Aorta (tissue), 5 donors: ENCODE measurements at places on chromosomes 2 and 18. TPM values are rescaled to one million over a fixed set of nuclear protein-coding genes. Genes with fewer than 3 reads are reported as not detected.

GRCh38 chr2:401019-401679 lies 113.3 kb upstream of the ALKAL2 start:
- no peaks in the 10 kb centered on the region for H3K4me1 ChIP-seq
- no peaks in the 10 kb centered on the region for H3K27me3 ChIP-seq
- no peak for DNase-seq
- H3K4me3 ChIP-seq: no peak overlapping the region

- H3K36me3 ChIP-seq: no peaks in the 10 kb centered on the region
- peak overlapping the region; percentile 60 for H3K27ac ChIP-seq
- peak overlapping the region; percentile 86 for H3K4me3 ChIP-seq
- H3K27me3 ChIP-seq: no peaks in the 10 kb centered on the region
- peaks cover 3% of the 10 kb centered on the region for H3K4me1 ChIP-seq
Measured at GRCh38 chr2:237693291-237693994, 66.1 kb downstream of the LRRFIP1 start.

DNA sequence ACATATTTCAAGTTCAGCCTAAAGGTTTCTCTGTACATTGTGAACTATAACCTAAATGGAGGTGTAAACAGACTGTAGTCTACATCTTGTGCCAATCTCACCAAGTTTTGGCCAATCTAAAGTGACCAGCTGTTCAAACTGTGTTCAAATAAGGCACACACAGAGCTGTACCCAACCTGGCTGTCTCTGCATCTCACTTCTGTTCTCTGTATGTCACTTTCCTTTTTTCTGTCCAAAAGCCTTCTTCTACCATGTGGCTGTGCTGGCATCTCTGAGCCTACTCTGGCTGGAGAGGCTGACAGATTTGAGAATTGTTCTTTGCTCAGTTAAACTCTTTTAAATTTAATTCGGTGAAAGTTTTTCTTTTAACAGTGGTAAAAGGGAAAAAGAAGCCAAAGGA lies 817.9 kb downstream of the SOCS6 start:
- H3K4me1 ChIP-seq: peaks cover 6% of the 10 kb centered on the region
- no peaks in the 10 kb centered on the region for H3K36me3 ChIP-seq
- H3K27ac ChIP-seq: peak overlapping the region; percentile 16

Gene RIT2
- not detected for total RNA-seq

GRCh38 chr2:152093464-152093863 lies 5.4 kb downstream of the CACNB4 start:
- DNase-seq: no peak
- no peak overlapping the region for H3K4me3 ChIP-seq
- H3K27ac ChIP-seq: no peak overlapping the region
- no peaks in the 10 kb centered on the region for H3K4me1 ChIP-seq
- no peaks in the 10 kb centered on the region for H3K27me3 ChIP-seq

GRCh38 chr18:48820483-48821250 lies 130.1 kb downstream of the SMAD7 start:
- H3K4me1 ChIP-seq: no peaks in the 10 kb centered on the region
- no peaks in the 10 kb centered on the region for H3K27me3 ChIP-seq
- peak; percentile 24 for DNase-seq
- H3K27ac ChIP-seq: no peak overlapping the region

Gene ALPG
- not detected for total RNA-seq

DNA sequence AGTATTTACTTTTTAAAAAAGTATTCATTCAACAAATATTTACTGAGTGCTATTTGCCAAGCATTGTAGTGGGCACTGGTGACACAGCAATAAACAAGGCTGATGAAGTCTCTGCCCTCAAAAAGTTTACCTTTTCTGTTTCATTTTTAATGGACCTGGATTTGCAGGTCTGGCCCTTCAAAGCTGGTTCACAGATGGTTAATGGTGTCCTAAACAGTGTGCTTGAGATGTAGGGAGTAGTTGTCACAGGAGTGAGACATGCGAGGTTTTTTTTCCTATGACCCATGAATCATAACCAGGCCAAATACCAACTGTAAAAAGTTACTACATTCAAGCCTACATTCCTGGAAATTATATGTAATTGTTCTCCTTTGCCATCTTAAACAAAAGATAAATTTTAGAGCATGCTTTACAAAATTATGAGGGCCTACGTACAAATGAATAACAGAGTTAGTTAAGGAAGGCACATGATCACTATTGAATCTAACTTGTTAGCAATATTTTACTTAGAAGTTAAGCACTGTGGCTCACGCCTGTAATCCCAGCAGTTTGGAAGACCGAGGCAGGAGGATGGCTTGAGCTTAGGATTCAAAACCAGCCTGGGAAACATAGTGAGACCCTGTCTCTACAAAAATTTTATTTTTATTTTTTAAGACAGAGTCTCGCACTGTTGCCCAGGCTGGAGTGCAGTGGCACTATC lies 223.9 kb downstream of the MBD5 start:
- H3K36me3 ChIP-seq: no peaks in the 10 kb centered on the region
- H3K4me3 ChIP-seq: no peak overlapping the region
- no peaks in the 10 kb centered on the region for H3K27me3 ChIP-seq
- no peak overlapping the region for H3K27ac ChIP-seq
- H3K4me1 ChIP-seq: no peaks in the 10 kb centered on the region

DNA sequence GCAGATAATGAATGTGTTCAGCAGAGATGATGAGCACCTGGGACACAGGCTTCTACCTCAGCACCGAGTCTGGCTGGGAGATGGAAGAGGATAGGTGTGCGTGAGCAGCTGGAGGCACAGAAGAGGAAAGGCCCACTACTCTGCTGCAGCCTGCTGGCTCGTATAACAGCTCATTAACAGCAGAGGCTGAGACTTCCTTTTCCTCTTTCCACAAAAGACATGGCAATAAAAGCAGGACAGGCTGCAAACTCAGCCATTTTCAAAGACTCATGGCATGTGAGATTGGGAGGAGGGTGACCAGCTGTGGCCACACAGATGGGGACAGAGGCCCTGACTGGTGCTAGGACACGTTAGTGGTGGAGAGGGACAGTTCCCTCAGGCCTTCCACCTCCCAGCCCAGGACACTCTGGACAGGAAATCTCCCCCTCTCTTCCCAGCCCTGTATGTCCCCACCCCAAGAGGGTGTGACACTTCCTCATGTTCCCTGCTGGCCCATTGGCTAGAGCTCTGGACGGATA lies 60.3 kb downstream of the CACNB4 start:
- no peak for DNase-seq
- no peaks in the 10 kb centered on the region for H3K27me3 ChIP-seq
- no peaks in the 10 kb centered on the region for H3K36me3 ChIP-seq

- no peak overlapping the region for H3K4me3 ChIP-seq
- H3K4me1 ChIP-seq: no peaks in the 10 kb centered on the region
- no peaks in the 10 kb centered on the region for H3K27me3 ChIP-seq
- no peaks in the 10 kb centered on the region for H3K36me3 ChIP-seq
Measured at GRCh38 chr18:68447286-68447685, 267.6 kb downstream of the TMX3 start.

GRCh38 chr18:6653880-6654279 lies 75.6 kb upstream of the ARHGAP28 start:
- no peaks in the 10 kb centered on the region for H3K36me3 ChIP-seq
- H3K27ac ChIP-seq: no peak overlapping the region
- no peak for DNase-seq
- no peak overlapping the region for H3K4me3 ChIP-seq
- H3K4me1 ChIP-seq: no peaks in the 10 kb centered on the region

GRCh38 chr18:69737851-69738250 lies 209.8 kb downstream of the CD226 start:
- DNase-seq: no peak
- H3K36me3 ChIP-seq: no peaks in the 10 kb centered on the region
- H3K4me1 ChIP-seq: no peaks in the 10 kb centered on the region

- no peak for DNase-seq
- no peaks in the 10 kb centered on the region for H3K4me1 ChIP-seq
- no peak overlapping the region for H3K4me3 ChIP-seq
- no peaks in the 10 kb centered on the region for H3K36me3 ChIP-seq
- no peaks in the 10 kb centered on the region for H3K27me3 ChIP-seq
Measured at GRCh38 chr2:121583555-121583954, 52.9 kb downstream of the RNU4ATAC start.

Gene RAMP1
- 230 TPM for total RNA-seq

GRCh38 chr2:204127238-204127637 lies 190.7 kb downstream of the ICOS start:
- no peak for DNase-seq
- H3K36me3 ChIP-seq: no peaks in the 10 kb centered on the region
- H3K27me3 ChIP-seq: no peaks in the 10 kb centered on the region
- no peak overlapping the region for H3K4me3 ChIP-seq

GRCh38 chr2:26584656-26585055 lies 56.5 kb downstream of the CIB4 start:
- no peak overlapping the region for H3K27ac ChIP-seq
- no peaks in the 10 kb centered on the region for H3K4me1 ChIP-seq
- H3K27me3 ChIP-seq: no peaks in the 10 kb centered on the region
- no peaks in the 10 kb centered on the region for H3K36me3 ChIP-seq
- DNase-seq: peak; percentile 55
- H3K4me3 ChIP-seq: no peak overlapping the region

DNA sequence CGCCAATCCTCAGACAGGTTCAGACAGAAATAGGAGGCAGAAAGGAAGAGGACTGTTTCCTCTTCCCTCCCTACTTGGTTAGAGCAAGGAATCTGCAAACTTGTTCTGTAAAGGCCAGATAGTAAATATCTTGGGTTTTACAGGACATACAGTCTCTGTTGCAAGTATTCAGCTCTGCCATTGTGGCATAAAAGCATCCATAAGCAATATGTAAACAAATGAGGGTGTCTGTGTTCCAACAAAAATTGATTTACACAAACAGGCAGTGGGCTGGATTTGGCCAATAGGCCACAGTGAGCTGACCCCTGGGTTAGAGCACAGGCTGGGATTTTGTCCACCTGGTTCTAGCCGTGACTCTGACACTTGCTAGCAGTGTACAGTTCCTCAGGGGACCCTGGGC lies 89.4 kb downstream of the NRP2 start:
- H3K4me1 ChIP-seq: no peaks in the 10 kb centered on the region
- no peaks in the 10 kb centered on the region for H3K27me3 ChIP-seq

Gene CABLES1
- total RNA-seq: 25.7 TPM

- no peaks in the 10 kb centered on the region for H3K36me3 ChIP-seq
- DNase-seq: no peak
- H3K27ac ChIP-seq: no peak overlapping the region
- no peaks in the 10 kb centered on the region for H3K4me1 ChIP-seq
Measured at GRCh38 chr2:143125717-143126116, 3.5 kb upstream of the ARHGAP15 start.

- DNase-seq: no peak
- H3K4me3 ChIP-seq: no peak overlapping the region
- H3K4me1 ChIP-seq: no peaks in the 10 kb centered on the region
- H3K27ac ChIP-seq: no peak overlapping the region
- no peaks in the 10 kb centered on the region for H3K27me3 ChIP-seq
Measured at GRCh38 chr18:39453882-39454281, 1888.3 kb upstream of the CELF4 start.

DNA sequence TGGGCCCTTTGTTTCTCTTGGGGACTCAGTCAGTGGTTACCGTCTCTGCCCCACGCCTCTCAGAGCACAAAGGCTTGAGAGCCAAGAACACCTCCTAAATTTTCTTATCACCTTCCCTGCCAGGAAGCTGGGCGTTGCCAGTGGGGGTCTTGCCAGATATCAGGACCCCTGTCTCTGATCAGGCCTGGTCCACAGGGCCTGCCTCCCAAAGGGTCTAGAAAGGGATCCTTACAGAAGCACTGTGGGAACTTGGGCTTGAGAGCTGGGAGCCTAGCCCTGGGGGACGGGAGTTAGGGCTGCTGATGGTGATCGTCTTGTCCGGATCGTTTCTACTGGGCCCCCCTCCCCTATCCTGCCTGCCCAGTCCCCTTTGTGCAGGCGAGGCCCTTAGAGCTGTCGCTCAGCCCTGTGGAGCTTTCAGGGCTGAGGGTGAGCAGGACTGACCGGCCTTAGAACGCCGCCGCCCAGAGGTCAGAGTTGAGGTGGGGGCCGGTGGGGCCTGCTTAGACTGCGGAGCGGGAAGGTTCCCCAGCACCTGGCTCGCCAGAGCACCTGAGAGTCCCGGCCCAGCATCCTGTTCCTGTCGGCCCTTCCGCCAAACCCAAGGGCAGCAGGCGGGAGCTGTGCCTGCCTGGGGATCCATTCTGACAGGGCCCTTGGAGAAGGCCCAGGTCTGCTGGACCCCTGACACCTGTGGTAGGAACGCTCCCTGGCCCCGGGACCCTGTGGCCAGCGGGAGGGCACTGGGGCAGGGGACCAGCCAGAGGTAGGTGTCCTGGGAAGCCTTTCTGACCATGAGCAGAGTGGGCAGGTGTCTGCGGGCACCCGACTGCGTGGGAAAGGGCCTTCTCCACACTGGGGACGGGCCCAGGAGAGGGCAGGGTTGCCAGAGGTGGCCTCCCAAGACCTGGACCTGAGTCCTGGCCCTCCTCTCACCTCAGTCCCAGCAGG lies 956 bp downstream of the ESPNL start:
- DNase-seq: no peak
- no peaks in the 10 kb centered on the region for H3K36me3 ChIP-seq
- H3K27ac ChIP-seq: no peak overlapping the region
- no peak overlapping the region for H3K4me3 ChIP-seq
- H3K27me3 ChIP-seq: no peaks in the 10 kb centered on the region
- H3K4me1 ChIP-seq: no peaks in the 10 kb centered on the region

DNA sequence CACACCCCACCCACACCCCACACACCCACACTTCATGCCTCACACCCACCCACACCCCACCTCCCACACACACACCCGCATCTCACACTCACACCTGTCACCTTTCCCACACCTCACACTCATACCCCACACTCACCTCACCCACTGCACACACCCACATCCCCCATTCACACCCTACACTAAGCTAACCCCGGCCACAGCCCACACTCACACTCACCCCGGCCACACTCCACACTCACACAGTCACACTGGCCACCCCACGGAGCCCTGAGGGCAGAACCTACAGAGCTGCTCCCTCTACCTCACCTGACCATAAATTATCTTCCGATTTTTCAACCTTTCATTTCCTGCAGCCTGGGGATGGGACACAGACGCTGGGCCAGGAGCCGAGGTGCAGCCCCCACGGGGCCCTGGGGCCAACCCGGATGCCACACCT lies 241.3 kb downstream of the HDAC4 start:
- H3K4me1 ChIP-seq: no peaks in the 10 kb centered on the region
- DNase-seq: peak; percentile 29
- no peak overlapping the region for H3K4me3 ChIP-seq

GRCh38 chr18:25604196-25604893 lies 252.4 kb upstream of the ZNF521 start:
- H3K4me1 ChIP-seq: no peaks in the 10 kb centered on the region
- no peak overlapping the region for H3K4me3 ChIP-seq
- no peaks in the 10 kb centered on the region for H3K27me3 ChIP-seq
- no peak for DNase-seq
- H3K27ac ChIP-seq: no peak overlapping the region
- no peaks in the 10 kb centered on the region for H3K36me3 ChIP-seq

- no peak for DNase-seq
- H3K36me3 ChIP-seq: no peaks in the 10 kb centered on the region
- no peak overlapping the region for H3K27ac ChIP-seq
Measured at GRCh38 chr2:222878301-222878876, 17.6 kb downstream of the ACSL3 start.

DNA sequence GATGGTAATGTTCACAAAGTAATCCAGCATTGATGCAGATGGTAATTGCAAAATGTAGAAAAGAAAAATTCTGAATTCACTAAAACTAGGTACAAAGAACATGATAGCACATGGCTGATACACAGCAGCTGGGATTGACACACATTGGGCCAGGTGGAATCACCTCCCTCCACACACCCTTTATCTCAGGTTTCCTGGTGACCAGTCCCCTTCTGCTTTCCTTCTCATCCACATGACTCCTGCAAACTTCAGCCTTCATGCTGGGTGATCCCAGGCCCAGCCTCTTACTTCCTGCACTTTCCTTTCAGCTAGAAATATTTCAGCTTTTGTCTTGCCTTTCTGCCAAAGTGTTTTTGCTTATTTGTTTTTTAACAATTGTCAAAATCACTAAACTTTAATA lies 246.9 kb downstream of the LNPK start:
- H3K4me1 ChIP-seq: no peaks in the 10 kb centered on the region
- H3K27ac ChIP-seq: no peak overlapping the region
- no peaks in the 10 kb centered on the region for H3K27me3 ChIP-seq
- DNase-seq: no peak
